Breast epithelium (tissue), 4 donors: ENCODE measurements at places on chromosomes 4 and X.

GRCh38 chrX:107709266-107709806 is 66.3 kb downstream of the TSC22D3 start:
- peak; percentile 2 for DNase-seq

- DNase-seq: no peak
Observed at GRCh38 chr4:111959222-111959621, 186.0 kb upstream of the FAM241A start.

GRCh38 chrX:114970806-114971205 is 46.6 kb downstream of the IL13RA2 start:
- DNase-seq: no peak

- no peak for DNase-seq
Observed at GRCh38 chr4:14431155-14432134, 570.8 kb upstream of the CPEB2 start.

- DNase-seq: no peak
Observed at GRCh38 chrX:31837445-31838049, 765.7 kb upstream of the FTHL17 start.

DNA sequence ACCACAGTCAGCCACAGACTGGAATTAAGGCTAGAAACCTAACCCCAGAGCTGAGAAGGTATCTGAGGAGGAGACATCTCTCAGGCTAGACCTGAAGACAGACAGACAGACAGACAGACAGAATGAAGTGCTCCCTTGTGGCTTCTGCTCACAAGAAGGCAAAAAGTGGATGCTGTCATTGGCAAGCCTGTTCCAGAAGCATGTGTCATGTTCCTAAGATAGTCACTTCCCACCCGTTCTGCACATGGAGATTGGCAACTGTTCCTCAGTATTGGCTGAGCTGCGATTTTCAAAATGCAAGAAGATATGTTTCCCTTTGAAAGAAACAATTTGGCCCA is 166.4 kb downstream of the NSUN7 start:
- DNase-seq: no peak

GRCh38 chrX:150429594-150429993 is 66.5 kb downstream of the MAMLD1 start:
- no peak for DNase-seq

DNA sequence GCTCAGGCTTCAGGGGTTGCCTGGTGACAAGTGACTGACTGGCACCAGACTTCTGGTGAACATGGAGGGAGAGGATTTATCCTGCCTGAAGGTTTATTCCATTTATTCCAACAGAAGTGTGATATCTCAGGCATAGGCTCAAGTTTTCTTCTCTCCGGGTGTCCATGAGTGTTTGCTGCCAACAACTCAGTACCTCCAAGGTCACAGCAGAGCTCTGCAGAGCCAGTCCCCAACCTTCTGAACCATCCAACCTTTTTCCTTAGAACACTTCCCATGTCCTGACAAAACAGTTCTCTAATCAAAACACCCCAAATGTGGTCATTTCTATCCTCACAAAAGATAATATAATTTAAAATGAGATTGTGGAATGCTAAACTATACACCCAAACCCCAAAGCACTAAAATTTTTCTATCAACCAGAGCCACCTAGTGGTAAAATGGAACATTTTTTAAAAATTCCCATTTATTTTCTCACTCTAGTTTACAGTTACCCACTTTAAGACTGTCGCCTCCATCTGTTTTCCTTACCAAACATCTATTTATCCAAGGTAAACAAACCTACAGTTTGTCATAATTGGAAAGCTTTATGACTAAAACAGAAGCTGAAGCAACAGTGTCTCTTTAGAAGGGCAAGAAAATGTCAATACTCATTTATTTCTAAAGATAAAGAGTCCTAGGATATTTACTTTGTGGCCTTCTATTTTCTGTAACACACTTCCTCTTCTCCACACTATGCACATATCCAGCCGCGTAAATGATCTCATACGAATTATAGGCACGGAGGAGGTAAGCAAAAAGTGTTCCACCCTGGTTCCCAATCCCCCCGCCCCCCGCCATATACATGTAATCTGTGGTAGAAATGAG is 39.5 kb downstream of the TMEM154 start:
- no peak for DNase-seq

- DNase-seq: no peak
Observed at GRCh38 chr4:21795091-21795490, 153.5 kb downstream of the KCNIP4 start.
